ENCODE measurements at places on chromosomes 6 and 20.
A peak's percentile ranks its signal among the peaks of the same experiment; 100 is the strongest.

GRCh38 chr6:100473182-100473581, 8.5 kb upstream of the SIM1 start:
- no peak for DNase-seq

DNA sequence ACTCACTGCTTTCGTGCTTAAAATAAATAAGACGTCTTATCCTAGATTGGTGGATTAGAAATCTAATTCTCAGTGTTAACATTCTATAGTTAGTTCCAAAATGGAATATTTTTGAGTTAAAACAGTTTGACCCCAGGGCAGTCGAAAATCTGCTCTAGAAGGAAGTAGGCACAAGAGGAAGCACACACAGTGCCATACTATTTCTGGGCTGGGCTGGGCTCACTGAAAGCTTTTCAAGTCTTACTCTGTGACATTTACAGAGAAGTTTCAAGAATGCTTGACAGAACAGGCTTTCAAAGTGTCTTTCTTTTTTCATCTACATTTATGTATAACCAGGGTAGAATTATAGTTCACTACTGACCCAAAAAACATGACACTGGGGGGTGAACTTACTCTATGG, 209.8 kb downstream of the SOD2 start:
- no peak for DNase-seq

- DNase-seq = no peak
These were observed 33.0 kb downstream of the FRMD1 start for GRCh38 chr6:168045706-168046620.

GRCh38 chr20:58012731-58013510, 215.5 kb downstream of the ANKRD60 start:
- DNase-seq = no peak

GRCh38 chr20:59146780-59147565, 16.6 kb upstream of the ZNF831 start:
- no peak for DNase-seq

DNA sequence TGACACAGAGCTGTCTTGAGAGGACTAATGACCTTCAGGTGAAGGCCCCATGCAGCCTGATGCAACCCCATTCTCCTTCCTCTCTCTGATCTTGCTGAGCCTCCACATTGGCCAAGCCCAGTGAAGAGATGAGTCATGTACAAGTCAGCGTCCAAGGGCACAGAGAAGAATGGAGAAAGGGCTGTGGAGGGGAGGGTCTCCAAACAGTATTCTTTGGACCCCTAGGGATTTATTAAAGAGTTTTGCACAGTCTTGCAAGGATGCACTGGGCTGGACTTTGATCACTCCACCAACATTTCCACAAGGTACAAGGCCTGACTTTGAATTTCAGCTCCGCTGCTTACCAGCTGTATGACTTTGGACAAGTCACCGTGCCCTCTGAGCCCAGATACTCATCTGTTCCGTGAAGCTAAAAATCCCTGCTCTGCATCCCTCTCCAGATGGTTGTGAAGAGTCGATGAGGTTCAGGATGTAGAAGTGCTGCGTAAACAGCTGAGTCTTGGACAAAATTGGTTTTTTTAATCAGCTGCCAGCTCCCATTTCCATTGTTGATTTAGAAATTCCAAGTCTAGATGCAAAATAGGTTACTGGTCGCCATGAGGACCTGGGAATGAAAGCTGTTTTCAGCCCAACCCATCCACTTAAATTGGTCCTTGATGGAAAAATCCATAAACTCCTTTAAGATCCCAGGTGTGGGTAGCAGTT, 14.1 kb upstream of the KCNG1 start:
- no peak for DNase-seq

GRCh38 chr20:36572701-36573102, 695 bp upstream of the TGIF2 start:
- DNase-seq = peak; percentile 64

DNA sequence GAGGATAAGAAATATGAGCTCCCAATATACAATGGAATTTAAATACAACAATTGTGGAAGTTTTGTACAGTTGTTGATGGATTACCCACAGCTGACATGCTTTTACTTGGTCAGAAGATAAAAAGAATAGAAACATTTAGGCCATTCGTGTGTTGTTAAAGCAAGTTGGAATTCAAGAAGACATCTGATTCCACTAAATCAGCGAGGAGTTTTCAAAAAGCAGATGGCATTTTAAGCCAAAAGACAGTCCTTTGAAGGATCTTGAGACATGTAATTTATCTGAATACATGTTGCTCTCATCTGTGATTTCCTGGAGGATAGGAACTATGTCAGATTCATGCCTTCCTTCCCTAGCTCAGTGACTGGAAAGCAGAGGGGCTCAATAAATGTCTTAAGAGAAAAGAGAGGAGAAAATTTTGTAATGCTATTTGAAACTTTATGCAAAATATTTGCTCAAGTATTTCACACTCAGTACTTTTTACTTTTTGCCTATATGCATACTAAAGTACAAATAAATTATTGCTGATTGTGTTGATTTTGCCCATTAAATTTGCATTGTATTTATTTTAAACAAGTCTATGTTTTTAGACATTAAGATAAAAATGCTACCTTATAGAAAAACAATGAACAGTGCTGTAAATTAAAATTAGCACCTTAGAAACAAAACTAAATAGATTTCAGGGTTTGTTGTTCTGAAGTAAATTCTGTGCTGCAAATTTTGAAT, 733.8 kb upstream of the FLRT3 start:
- no peak for DNase-seq

DNA sequence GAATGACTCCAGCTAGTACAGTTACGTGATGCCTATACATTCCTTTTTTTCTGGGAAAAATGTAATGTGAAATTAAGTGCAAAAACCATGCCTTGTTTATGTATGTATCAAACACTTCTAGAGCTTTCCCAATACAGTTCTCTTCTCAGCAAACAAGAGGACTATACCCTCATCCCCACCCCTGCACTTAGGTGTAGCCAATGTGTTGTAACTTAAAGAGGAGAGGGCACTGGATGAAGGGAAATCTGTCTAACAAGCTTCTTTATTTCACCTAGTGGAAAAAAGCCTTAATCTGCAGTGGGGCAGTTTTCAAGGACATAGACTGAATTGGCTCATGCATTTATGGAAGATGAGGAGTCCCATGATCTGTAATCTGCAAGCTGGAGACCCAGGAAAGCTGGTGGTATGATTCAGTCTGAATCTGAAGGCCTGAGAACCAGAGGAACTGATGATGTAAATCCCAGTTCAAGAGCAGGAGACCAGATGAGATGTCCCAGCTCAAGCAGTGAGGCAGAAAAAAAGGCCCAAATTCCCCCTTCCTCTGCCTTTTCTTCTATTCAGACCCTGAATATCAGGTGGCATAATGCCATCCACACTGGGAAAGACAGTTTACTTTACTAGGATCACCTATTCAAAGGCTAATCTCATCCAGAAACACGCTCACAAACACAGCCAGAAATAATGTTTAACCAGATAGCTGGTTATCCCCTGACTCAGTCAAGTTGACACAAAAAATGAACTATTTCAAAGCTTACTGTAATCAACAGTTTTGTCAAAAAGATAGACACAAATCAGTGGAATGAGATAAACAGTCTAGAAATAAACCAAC, 25.8 kb upstream of the SLC17A3 start:
- DNase-seq = no peak

DNA sequence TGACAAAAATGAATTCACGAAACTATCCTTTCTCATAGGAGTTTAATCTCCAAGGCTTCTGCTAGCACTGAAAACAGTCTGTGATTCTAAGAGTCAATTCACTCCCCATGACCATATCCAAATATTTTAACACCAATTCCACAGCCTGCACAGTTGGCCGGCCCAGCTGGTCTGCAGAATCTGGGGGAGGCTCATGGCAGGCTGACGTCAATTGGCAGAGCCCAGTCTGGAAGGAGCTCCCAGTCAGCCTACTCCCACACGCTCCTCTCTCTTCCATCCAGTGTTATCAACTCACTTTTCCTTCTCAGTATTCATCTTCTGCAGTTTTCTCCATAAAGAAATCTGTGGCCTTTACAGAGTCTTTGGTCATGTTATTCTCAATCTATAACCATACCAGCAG, 111.0 kb downstream of the TBXT start:
- DNase-seq = no peak

GRCh38 chr6:149317644-149318571, at the start of gene TAB2:
Gene TAB2 (plus strand): TSS chr6:149317712. CDS start chr6:149369998, 52,286 bp downstream.
- DNase-seq = peak; percentile 80

DNA sequence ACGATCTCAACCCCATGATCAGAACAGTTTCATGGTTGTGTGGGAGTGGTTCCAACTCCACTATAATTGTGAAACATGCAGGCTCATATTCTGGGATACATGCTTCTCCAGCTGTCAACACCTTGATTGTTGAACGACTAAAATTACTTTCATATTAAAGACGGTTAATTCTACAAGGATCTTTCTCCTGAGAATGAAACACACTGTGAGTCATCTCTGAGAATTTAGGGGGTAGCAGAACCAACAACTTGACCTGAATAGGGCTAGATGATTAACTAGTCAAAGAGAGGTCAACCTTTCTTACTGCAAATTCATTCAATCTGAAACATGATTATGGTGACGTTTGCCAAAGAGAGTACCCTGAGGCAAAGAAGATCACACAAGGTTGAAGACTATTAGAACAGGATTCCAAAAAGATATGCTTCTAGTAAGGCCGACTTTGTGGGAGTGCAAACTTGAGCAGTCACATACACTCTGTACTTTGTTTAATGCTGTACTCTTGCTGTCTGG, 175.2 kb upstream of the CITED2 start:
- no peak for DNase-seq

- DNase-seq = no peak
These were observed 74.1 kb upstream of the HDDC2 start for GRCh38 chr6:125375821-125376220.

- DNase-seq = no peak
These were observed 8.0 kb upstream of the NKX2-2 start for GRCh38 chr20:21521596-21522480.

GRCh38 chr6:29675561-29675960, 5.4 kb downstream of the ZFP57 start:
- no peak for DNase-seq

- no peak for DNase-seq
These were observed 43.8 kb upstream of the LAMA4 start for GRCh38 chr6:112298021-112298745.

DNA sequence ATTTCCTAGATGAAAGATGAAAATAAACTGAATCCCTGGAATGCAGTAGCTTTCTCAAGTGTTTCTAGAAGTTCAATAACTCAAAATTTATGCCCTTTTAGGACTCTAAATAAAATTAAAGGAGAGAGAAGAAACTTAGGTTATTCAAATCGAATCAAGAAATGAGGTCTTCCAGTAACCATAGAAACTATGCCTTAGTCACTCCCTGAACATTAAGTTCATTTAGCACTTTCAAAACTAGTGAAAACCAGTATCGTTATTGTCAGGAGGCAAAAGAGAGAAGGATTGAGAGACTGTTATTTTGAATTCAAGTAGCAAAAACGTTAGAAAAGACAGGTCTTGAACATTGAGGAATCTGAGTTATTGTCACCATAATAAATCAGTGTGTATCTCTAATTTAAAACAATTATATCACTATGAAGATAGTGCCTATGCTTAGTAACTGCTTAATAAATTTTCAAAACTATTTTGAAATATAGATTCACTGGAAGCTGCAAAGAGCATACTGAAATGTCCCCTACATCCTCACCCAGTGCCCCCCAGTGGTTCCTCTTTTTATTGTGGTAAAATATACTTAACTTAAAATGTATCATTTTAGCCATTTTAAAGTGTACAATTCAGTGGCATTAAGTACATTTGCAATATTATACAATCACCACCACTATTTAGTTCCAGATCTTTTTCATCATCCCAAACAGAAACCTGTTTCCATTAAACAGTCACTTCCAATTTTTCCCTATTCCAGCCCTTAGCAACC, 4.6 kb downstream of the RPP21 start:
- no peak for DNase-seq

- no peak for DNase-seq
These were observed 191.7 kb upstream of the NOX3 start for GRCh38 chr6:155647354-155647753.

- peak; percentile 29 for DNase-seq
These were observed 101.5 kb downstream of the NOL4L start for GRCh38 chr20:32483351-32484224.

- no peak for DNase-seq
These were observed 453.8 kb downstream of the DOK5 start for GRCh38 chr20:54929191-54929590.

GRCh38 chr20:4136967-4137334, 121.6 kb upstream of the RNF24 start:
- no peak for DNase-seq

- no peak for DNase-seq
These were observed 232.0 kb downstream of the IBTK start for GRCh38 chr6:82015526-82015925.

- no peak for DNase-seq
These were observed 20.7 kb downstream of the SERPINB6 start for GRCh38 chr6:2950713-2951112.

- peak; percentile 87 for DNase-seq
These were observed 24.2 kb downstream of the NQO2 start for GRCh38 chr6:3023663-3024483.

DNA sequence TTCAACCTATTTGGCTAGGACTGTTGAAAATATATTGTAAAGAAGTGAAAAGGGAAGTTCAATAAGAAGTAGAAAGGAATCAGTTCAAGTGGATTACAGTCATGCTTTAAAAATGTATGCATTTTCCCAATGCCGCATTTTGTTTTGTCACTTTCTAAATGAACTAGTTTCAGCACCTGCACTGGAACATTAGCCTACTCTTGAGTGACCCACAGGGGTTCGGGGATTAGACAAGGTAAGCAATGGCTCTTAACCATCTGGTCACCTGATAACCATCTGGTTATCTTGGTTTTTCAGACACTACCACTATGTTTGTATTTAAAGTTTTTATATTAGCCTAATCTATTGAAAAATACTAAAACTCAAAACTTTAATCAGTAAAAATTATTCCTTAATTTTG, 97.6 kb downstream of the CD164 start:
- no peak for DNase-seq

DNA sequence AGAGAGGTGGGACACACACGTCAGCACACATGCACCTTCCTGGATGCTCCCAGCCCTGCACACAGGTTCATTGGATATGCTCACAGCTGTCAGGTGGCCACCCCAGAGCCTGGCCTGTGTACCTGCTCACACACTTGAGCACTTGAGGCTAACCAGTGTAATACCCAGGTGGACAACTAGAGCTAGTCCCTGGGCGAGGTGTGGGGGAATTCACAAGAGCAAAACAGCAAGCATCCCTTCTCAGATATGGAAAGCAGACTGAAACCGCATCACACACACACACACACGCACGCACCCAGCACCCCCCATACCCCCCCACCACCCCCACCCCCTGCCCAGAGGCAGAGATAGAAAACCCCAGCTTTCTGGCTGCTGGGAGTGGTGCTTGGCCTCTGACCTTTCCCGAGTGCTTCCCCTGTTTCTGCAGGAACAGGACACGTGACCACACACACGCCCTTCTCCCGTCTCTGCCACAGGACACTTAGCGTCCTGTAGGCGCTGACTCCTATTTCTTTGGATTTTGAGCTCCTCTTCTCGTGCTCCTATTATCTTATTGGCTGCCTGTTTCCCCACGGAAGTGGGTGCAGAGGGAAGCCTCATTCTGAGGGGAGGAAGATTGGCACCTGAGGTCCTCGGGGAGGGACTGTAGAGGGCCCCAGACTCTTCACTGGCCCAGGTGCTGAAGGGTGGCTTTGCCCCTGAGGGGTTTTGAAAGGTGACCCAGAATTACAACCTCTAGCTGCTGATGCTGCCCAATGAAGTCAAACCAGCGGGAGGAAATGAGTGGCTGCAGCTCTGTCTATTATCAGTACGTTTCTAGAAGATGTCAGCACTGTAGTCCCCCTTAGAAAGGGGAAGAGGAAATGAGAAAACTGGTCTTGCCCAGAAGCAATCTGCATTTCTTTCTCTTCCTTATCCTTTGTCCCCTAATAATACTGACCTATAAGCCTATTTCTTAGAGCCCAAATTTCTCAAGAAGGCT, 65.8 kb downstream of the SYTL3 start:
- DNase-seq = no peak

GRCh38 chr6:69391106-69391505, 405.7 kb downstream of the LMBRD1 start:
- no peak for DNase-seq
